ENCODE measurements at places on chromosomes 6 and 20.
A peak's percentile ranks its signal among the peaks of the same experiment; 100 is the strongest.

DNA sequence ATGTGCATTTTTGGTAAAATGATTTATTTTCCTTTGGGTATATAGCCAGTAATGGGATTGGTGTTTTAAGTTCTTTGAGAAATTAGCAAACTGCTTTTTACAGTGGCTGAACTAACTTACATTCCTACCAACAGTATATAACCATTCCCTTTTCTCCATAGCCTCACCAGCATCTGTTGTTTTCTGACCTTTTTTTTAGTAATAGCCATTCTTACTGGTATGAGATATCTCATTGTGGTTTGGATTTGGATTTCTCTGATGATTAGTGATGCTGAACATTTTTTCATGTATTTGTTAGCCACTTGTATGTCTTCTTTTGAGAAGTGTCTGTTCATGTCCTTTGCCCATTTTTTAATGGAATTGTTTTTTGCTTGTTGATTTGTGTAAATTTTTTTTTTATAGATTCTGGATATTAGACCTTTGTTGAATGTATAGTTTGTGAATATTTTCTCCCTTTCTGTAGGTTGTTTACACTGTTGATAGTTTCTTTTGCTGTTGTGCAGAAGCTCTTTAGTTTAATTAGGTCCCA is 42.3 kb downstream of the STK4 start:
- no peak for DNase-seq

GRCh38 chr6:137122612-137123011 is 50.8 kb downstream of the IL22RA2 start:
- no peak for DNase-seq

DNA sequence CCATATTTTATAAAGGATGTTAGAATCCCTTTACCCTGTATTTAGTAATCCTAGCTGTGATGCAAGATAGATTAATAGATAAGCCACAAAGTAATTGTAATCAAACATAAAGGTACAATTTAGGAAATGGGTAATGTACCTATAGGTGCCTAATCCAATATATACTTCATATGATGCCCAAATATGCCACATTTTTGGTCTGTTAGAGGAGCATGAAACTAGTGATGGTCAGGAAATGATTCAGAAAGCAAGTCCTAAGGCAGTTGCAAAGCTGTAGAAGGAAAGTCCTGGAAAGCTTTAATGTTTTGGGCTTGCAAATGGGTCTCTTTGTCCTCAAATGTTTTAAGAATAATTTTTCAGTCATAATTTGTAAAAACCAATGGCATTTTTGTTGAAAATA is 76.6 kb upstream of the PTPRK start:
- DNase-seq, result no peak

DNA sequence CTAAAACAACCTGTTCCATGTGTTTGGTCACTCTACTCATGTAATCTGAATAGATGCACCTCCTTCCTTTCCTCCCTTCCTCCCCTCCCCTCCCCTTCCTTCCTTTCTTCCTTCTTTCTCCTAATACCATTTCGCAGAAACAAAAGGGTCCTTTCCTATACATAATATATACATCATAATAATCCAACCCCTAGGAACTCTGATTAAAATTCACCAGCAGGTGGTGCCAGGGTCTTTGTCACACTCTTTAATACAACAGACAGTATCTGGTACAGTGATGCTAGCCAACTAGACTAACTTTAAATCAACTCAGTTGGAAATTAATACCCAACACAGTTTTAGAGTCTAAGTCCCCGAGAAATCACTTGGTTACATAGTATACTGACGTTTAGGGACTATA is 181.2 kb upstream of the SHLD1 start:
- DNase-seq, result peak; percentile 27

DNA sequence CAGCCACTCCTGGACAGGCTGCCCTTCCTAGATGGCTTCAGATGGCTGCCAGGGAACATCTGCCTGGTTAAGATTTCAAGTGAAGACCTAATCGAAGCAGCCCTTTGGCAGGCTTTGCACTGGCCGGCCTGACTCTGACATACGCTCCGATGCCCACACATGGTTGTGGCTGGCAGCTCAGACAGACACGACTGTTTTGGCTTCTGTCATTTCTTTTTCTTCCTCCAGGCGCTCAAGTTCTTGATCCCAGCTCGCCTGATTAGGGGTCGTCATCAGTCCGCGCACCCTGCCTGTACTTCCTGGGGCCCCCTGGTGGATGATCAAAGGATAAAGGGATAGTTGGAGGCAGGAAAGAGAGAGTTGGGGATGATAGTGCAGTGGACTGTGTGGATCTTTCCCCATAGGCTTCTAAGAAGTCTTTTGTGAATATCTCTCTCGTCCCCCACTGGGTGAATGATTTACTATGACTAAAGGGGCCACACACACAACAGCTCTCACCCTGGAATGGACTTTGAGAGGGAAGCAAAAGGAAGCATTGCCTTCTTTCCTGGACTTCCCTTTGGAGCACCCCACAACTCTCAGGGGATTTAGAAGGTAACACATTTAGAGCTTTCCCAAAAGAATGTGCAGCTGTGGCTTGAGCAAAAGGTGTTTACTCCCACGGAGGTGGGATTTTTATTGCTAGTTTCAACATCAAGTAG is 21.4 kb upstream of the TRAM2 start:
- DNase-seq, result no peak

- DNase-seq, result no peak
Observed at GRCh38 chr6:44278774-44279697, 8.8 kb downstream of the TMEM151B start.

- DNase-seq, result no peak
Observed at GRCh38 chr6:121260651-121261102, 73.6 kb downstream of the TBC1D32 start.

DNA sequence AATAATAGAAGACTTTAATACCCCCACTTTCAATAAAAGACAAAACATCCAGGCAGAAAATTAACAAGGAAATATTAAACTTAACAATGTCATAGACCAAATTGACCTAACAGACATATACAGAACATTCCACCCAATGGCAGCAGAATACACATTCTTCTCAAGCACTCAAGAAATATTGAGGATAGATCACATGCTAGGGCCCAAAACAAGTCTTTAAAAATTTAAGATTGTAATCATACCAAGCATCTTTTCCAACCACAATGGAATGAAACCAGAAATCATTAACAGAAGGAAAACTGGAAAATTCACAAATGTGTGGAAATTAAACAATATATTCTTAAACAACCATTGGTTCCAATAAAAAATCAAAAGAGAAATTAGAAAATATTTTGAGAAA is 161.0 kb downstream of the COL12A1 start:
- no peak for DNase-seq

- DNase-seq, result no peak
Observed at GRCh38 chr20:258269-258858, 840 bp downstream of the DEFB132 start.

GRCh38 chr20:49910340-49910706 is 5.0 kb downstream of the SPATA2 start:
- no peak for DNase-seq

GRCh38 chr6:146287691-146288369 is 255.8 kb upstream of the RAB32 start:
- no peak for DNase-seq

DNA sequence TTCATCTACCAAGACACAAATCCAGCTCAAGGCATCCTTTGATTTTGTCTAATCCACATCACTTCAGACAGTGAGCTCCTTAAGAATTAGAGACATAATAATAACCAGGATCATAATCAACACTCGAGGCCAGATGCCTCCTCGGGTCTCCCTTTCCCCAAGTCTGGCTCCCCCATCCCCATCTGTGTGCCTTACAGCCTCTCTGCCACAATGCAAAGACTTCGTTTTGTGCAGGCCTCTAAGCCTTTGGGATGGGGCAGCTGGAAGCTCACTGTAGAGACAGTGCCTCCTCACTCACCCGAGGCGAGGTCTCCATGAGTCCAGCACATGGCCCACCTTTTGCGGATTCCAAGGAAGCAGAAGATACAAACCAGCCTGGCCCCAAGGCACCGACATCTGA is 30.3 kb downstream of the LRFN2 start:
- no peak for DNase-seq

- no peak for DNase-seq
Observed at GRCh38 chr20:22389836-22390542, 194.4 kb downstream of the FOXA2 start.

- DNase-seq, result no peak
Observed at GRCh38 chr6:3392930-3393835, 63.7 kb downstream of the SLC22A23 start.

DNA sequence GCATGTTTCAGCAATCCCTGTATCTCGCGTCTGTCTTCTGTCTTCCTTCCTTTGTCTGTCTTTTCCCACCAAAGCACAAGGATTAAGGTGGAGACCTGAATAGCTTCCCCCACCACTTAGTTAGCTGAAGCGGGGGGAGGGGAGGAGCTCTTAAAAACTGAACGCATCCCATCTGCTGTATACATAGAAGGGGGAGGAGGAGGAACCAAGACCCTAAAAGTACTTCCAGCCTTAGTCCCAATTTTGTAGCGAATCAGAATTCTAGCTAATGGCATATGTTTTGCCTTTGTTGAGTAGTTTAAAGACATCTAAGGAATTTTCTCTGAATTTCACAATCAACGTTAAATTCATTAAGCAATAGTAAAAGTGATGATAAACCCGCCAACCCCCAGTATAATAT is 47.9 kb downstream of the GNAS start:
- DNase-seq, result no peak

- DNase-seq, result no peak
Observed at GRCh38 chr6:49556429-49556837, 6.0 kb downstream of the C6orf141 start.

- DNase-seq, result no peak
Observed at GRCh38 chr20:49544535-49544934, 23.4 kb downstream of the PTGIS start.

GRCh38 chr6:33750244-33750991 is 3.7 kb upstream of the IP6K3 start:
- no peak for DNase-seq

- DNase-seq, result no peak
Observed at GRCh38 chr6:28107506-28107905, 16.9 kb upstream of the ZSCAN16 start.

GRCh38 chr20:17693444-17694001 is 6.2 kb upstream of the BANF2 start:
- DNase-seq, result no peak

GRCh38 chr20:15515691-15516090 is 1057.6 kb downstream of the KIF16B start:
- DNase-seq, result no peak

- DNase-seq, result no peak
Observed at GRCh38 chr6:146339716-146340115, 203.9 kb upstream of the RAB32 start.

GRCh38 chr6:38443352-38444144 is 196.2 kb downstream of the BTBD9 start:
- no peak for DNase-seq

DNA sequence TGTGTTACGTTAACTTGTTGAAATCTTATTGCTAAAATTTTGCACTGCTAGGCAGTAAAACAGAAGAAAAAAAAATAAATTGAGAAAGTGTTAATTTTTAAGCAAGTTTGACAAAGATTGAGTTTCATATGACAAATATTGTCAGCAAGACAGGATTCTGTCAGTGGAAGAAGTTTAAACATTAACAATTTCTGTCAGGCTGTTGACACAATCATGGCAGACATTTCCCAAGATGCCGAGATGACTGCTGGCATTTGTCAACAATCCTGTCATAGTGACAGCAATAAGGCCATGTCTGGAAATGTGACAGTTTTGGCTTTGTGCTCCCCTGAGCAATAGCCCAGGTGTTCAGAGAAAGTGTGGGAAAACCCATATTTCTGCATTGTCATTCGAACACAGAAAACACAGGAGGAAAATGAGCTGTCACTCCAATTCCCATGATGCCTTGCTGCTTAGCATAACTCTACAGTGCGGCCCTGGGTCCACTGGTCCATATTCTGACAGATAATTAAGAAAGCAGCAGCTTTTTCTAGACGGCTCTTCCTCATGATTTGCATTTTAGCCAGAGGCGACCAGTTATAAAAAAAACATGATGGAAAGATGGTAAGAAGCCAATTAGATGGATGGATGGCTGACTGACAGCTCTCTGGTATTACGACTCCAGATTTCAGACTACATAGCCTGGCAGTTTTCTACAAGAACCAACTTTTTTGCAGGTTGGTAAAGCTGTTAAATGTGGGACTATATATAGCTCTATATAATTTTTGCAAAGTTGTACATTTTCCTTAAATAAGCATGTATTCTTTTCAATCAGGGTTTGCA is 43.6 kb upstream of the DEFB112 start:
- DNase-seq, result no peak

DNA sequence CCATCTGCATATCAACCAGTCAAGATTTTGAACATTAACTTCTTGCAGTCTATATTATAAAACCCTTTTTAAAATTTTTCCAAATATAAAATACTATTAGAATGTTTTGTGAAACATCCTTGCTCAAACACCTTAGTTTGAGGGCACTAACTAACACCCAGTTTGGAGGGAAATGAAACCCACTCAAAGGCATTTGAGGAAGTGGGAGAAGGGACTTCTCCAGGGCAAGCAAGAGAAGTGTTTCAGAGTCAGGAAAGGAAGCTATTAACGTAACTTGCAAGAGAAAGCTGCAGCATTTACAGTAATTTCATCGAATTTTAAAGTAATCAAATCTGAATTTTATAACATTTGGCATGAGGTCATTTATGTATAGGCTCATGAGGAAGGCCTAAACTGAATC is 21.3 kb downstream of the MTFR2 start:
- no peak for DNase-seq

DNA sequence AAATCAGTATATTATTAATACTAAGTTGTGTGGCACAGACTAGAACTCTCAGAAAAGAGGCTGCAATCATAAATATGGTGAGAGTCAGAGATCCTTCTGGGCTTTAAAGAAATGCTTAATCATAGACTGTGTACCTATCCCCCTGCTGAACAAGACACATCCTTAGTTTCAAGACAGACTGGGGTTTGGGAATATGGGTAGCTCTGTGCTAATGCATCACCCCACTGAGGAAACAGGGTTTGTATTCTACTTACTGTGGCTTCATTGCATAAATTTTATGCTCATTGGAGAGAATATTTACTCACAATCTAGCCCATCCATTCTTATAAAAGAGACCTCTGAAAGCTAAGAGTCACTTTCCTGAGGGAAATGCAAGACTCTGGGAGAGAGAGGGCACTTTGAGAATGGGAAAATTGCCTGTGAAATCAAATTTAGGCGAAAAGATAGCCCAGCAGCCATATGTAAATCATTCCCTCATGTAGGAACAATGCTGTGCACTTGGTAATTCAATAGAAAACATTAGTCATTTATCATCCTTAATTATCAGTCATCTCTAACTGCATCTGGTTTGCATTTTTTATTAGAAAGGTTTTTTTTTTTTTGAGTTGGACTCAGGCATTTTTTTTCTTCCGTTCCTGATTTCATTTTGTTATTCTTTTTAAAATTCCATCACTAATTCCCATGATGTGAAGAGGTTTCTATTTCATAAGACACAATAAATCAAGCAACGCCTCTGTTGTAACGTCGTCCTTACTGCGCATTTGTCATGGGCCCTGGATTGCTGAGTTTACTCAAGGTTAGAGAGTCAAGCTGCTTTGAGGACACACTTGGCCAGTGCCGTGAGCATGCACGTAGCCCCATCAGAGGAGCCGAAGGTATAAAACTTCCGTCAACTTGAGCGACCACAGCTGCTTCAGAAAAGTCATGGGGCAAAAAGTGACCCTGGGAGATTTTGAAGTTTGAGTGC is 91.8 kb downstream of the TRMT11 start:
- DNase-seq, result no peak

- DNase-seq, result no peak
Observed at GRCh38 chr6:73169111-73169510, 56.2 kb downstream of the KHDC1L start.
